ENCODE measurements at places on chromosomes 5 and 9.

- DNase-seq, result no peak
Observed at GRCh38 chr5:78331523-78332080, 28.8 kb upstream of the SCAMP1 start.

DNA sequence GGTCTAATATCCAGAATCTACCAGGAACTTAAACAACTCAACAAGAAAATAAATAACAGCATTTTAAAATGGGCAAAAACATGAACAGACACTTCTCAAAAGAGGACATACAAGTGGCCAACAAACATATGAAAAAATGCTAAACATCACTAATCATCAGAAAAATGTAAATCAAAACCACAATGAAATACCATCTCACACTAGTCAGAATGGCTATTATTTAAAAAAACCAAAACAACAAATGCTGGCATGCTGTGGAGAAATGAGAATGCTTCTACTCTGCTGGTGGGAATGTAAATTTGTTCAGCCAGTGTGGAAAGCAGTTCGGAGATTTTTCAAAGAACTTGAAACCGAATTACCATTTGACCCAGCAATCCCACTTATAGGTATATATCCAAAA is 63.1 kb downstream of the ADAMTS6 start:
- DNase-seq, result no peak

- no peak for DNase-seq
Observed at GRCh38 chr5:30871196-30871595, 322.3 kb upstream of the CDH6 start.

GRCh38 chr5:157366741-157367674 is 93.0 kb upstream of the NIPAL4 start:
- DNase-seq, result no peak

DNA sequence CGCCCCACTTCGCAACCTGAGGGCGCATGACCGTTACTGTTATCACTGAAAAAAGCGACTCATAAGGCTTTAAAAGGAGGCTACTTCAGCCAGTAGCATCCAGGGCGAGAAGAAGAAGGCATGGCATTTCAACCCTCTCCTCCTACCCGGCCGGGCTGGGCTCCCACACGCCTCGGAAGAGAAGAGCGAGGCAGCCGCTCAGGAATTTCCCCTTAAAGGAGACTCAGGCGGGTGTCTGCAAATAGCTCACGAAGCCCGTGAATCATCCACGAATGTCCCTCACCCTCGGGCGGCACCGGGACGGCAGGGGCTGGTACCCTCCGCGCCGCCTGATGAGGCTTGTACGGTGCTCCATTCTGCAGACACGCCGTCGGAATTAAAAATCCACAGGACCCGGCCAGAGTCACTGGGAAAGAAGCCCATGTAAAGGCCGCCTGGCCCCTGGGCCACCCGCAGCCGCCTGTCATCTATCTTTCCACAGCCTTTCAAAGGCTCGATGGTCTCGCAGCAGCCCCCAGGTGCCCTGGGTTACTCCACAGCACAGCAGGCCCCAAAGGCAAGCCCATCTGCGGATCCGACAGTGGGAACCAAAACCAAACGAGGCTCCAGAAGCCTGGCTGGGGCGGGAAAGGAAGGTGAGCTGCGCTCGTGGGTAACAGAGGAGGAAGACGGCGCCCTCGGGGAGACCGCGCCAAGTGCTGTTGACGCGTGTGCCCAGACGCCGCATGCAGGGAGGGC is 11.8 kb downstream of the SLC12A7 start:
- no peak for DNase-seq

DNA sequence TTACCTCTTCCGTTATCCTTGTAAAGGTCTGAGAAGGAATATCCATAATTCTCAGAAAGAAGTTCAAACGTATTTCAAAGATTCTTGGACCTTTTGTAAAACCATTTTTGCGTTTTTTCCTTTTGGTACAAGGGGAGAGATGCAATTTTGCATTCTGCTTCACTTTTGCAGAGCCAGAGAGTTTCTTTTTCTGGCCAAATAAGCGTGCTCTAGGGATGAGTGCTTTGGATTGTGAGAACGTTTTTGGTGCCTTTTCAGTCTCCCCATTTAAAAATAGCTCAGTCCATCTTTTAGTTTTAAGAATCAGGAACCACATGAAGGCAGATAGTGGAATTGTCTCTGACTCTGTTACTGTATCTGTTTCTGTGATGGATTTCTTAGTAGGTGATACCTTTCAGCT is 1.5 kb downstream of the ARHGAP26 start:
- DNase-seq, result no peak

DNA sequence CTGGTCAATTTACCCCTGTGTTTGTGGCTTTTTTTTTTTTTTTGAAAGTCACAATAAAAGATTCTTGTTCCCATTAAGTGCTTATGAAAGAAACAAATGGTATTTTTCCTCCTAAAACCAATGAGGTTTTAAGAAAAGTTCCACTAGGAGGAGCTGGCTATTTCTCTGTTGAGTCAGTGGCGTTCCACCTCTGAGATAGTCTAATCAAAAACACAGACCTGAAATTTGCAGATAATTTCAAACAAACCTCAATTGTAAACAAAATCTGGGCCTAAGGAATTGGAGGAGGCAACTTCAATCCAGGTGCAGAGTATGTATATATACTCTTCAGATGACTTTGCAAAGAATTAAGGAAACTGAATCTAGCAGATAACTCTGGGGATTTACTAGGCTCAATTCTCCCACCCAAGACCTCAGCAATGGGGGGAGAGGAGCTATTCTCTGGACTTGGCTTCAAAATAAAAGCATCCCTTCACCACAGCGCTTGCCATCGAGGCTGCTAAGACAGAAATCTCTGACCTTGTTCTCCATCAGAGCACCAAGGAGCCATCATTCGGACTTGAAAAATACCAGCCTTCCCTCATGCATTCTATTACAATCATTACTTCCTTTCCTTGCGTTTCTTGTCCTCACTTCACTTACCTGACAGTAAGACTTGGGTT is 52.4 kb downstream of the FANCC start:
- DNase-seq, result no peak

- no peak for DNase-seq
Observed at GRCh38 chr9:97895695-97896332, 26.5 kb downstream of the TRMO start.

GRCh38 chr5:61824396-61824795 is 481.6 kb upstream of the KIF2A start:
- DNase-seq, result no peak

- no peak for DNase-seq
Observed at GRCh38 chr5:8650186-8650585, 781.2 kb downstream of the MTRR start.

DNA sequence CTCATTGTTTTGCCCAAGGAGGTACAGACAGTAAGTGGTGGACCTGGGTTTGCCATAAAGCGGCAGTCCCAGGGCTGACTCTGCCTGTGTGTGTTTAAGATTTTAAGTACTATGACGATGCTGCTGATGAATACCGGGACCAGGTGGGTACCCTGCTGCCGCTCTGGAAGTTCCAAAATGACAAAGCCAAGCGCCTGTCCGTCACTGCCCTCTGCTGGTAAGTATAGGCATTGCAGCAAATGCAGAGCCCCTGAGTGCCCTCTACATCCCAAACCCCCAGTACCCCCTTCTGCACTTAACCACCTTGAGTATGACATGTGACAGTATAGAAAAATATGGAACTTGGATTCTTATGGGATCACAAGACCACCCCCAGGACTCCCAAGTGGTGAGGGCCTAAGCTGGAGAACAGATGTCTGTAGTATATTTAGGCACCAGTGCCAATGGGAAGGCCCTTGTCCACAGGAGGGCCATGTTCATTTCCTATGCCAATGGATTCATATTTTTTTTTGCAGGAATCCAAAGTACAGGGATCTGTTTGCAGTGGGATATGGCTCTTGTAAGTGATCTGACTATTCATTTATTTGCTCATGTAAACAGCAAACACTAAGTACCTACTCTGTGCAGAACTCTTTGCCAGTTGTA is 22.0 kb downstream of the ENHO start:
- peak; percentile 20 for DNase-seq

- DNase-seq, result peak; percentile 20
Observed at GRCh38 chr5:159764283-159765134, 151.8 kb upstream of the ADRA1B start.

DNA sequence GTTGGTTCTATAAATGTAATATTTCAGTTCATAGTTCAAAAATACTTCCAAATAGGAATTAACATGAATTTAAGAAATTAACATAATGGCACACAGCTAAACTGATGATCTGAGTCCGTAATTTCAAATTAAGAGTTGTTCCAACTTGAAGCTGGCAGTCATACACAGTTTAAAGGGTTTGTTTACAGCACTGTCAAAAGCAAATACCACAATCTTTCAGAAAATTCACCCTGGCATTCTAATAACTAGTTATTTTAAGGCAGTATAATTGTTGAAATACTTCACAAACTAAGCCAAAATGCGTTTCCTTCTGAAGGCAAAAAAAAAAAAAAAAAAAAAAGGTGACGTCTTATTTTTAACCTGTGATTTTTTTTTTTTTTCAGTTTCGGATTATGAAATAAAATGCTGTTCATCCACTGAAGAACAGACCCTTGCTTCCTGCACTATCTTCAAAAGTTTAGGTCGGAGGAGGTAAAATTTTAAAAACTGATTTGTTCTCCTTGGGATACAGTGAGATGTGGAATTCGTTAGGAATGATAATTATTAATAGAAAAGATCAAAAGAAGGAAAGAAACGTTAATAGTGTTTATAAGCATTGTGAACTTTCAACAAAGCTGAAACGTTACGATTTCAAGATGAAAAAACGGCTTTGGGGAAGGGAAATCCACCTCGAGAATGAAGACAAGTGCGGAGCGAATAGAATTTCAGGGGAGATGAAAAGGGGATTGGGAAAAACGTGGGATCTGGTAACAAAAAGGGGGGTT is 850 bp downstream of the IL6ST start:
- no peak for DNase-seq

DNA sequence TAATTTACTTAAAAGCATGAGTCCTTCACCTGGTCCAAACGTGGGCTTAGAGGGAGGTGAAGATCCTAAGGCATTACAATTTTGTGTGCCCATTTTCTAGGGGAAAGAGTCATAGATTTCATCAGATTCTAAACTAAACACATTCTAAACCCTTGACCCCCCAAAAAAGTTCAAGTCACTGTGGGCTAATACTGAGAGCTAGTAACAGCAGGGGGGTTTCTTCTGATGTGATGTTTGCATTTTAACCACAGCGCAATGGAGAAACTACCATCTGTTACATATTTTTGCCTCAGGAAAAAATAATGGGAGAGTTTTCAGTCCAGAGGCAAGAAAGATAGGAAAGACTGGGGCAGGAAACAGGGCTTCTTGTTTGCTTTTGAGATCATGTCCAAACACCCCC is 110.8 kb upstream of the SLC1A3 start:
- DNase-seq, result no peak

DNA sequence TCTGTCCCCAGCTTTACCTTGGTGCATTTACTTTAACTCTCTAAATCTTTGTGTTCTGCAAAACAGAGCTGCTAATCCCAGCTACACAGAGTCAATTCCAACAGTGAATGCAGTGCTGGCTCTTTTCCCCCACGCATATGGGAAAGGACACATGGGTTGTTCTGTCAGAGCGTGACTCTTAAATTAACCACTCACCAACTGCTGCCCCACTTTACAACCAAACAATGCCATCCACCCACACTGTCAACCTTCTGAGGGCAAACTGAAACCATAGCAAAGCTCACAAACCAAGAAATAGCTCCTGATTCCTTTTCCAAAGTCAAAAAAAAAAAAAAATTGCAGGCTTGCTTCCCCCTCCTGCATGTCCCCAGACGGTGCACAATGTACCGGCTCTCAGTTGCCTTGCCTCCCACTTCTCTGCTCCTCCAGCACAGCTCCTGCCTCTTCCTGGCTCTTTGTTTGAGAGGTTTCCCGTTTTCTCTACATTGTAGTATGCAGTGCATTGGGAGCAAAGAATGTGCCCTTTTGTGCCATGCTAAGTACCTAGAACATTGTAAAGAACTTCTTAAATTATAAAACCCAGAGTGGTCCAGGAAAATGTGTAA is 151.5 kb upstream of the DAPK1 start:
- DNase-seq, result no peak

DNA sequence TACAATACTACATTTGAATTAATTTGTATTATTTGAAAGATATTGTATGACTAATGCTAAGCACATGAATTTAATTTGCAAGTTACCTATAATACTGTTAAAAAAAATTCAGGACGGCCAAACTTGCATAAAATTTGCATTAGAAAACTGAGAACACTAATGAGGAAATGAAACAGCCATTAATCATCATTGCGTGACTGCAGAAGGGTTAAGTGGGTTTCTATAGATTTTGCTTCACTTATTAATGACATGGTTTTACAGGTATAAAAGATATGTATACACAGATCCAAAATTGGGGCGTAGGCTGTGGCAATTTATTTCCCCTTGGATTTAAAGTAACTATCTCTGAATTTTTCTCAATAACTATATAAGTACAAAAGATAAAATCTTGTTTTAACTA is 882.6 kb downstream of the PTPRD start:
- DNase-seq, result no peak

DNA sequence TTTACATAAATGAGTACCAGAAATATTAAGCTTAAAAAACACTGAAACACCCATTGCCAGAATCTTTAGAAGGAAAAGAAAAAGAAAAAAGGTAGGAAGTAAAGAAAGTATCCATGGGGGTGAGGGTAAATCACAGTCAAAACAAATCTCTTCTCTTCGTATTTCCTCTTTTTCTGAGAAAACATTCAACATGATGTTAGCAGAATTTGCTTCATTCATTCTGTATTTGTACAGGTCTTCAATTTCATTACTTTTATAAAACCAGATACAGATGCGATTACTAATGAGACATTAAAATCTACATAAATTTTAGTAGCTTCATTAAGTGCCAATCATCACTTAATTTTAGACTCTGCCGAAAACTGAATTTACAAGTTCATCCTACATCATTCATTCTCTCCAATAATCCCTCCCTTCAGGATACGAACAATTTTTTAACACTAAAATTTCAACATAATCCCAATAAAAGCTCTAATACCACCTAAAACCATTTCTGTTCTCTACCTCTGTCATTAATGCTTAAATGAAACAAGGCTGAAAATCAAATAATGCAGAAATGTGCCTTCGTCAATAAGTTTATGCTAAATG is 7.0 kb downstream of the NR3C1 start:
- no peak for DNase-seq

DNA sequence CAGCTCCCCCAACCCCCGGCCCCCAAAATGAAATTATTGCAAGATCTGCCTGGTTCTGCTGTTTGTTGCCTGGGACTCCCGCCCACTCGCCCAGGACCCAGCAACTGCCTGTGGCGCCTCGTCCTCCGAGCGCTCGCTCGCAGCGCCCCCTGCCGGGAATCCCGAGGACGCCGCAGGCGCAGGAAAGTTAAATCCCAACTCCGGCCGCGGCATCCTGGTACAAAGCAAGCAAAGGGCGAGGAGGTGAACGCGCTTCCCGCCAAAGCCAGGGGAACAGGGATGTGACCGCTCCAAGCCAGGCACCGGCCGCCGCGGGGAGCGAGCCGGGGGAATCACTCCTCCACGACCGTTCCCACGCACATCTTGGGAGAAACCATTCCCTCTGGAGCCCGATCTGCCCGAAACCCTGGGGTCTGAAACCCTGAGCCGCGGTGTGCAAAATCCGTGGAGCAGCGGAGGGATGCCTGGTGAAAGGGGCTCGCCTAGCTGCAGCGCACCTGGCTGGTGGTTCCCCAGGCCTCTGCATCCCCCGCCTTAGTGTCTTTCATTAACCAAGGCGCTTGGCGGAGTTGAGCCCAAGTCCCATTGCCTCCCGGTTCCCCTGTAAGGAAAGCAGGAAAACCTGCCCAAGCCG is 1.3 kb downstream of the SEMA5A start:
- no peak for DNase-seq

Measured in CMK (cell line).